Naive thymus-derived CD4-positive, alpha-beta T cell (primary cell): ENCODE measurements at places on chromosomes 7 and 10. TPM values are rescaled to one million over a fixed set of nuclear protein-coding genes. Genes with fewer than 3 reads are reported as not detected.

The PHKG1 gene
- 12.0 TPM for total RNA-seq

The LRRC4 gene
- not detected in 2 replicates for total RNA-seq

The LRRN3 gene
- total RNA-seq, result 288 TPM

DNA sequence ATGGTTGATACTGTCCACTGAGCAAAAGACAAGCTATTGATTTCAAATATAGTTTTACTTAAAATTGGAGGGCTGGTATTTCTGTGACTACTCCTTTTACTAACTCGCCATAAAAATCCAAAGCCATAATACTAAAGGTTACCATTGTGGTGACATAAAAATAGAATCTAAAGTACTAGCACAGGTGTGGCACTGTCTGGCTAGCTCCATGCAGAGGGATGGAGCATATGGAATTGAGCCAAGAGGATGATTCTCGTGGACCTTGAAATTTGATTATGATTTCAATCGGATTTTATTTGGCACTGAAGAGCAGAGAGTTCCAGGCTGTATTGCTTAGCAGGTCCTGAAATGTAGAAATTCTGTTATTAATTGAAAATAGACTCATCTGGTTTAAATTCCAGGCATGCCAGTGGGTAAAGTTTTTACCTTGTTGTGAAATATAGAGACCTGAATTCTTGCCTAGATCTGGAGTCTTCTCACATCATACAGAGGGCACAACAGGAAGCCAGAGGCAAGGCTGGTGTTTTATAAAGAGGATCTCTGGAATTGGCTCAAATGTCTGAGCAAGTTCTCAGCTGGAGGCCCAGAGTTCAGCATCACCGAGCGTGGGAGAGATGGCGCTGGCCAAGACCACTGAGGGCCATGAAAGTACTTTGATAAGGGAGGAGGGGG lies 29.9 kb upstream of the DLD start:
- H3K27me3 ChIP-seq, result no peaks in the 10 kb centered on the region
- DNase-seq, result no peak
- no peaks in the 10 kb centered on the region for H3K36me3 ChIP-seq

GRCh38 chr7:36309301-36309700 lies 80.4 kb upstream of the ANLN start:
- H3K27me3 ChIP-seq, result no peaks in the 10 kb centered on the region
- DNase-seq, result no peak
- no peaks in the 10 kb centered on the region for H3K4me1 ChIP-seq
- no peak overlapping the region for H3K27ac ChIP-seq
- no peaks in the 10 kb centered on the region for H3K36me3 ChIP-seq

GRCh38 chr10:3258394-3258793 lies 85.8 kb upstream of the PITRM1 start:
- H3K36me3 ChIP-seq, result no peaks in the 10 kb centered on the region
- DNase-seq, result no peak
- H3K4me1 ChIP-seq, result no peaks in the 10 kb centered on the region
- H3K27ac ChIP-seq, result no peak overlapping the region
- no peaks in the 10 kb centered on the region for H3K27me3 ChIP-seq

- no peak for DNase-seq
- H3K27me3 ChIP-seq, result no peaks in the 10 kb centered on the region
- H3K4me3 ChIP-seq, result no peak overlapping the region
- no peaks in the 10 kb centered on the region for H3K36me3 ChIP-seq
- no peaks in the 10 kb centered on the region for H3K4me1 ChIP-seq
These were observed 56.0 kb downstream of the PTPRN2 start for GRCh38 chr7:158531661-158532060.

DNA sequence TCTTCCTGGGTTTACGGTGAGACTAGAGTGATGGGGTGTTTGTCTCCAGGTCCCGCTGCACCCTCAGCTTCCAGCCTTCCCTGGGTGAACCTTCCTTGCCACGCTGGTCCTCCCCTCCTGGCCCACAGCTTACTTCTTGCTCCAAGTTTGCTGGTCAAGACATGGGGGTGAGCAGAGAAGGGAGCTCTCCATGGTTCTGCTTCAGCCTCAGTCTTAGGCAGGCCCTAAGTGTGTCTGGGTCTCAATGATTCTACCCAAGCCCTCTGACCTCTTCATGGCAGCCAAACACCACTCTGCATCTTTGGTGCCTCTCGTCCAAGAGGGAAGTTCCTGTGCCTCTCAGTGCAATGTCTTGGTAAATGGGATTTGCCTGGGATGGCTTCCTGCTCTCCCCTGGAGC lies 356.5 kb upstream of the KLF6 start:
- no peaks in the 10 kb centered on the region for H3K4me1 ChIP-seq
- H3K36me3 ChIP-seq, result no peaks in the 10 kb centered on the region
- H3K4me3 ChIP-seq, result no peak overlapping the region
- no peaks in the 10 kb centered on the region for H3K27me3 ChIP-seq
- no peak overlapping the region for H3K27ac ChIP-seq
- DNase-seq, result no peak

GRCh38 chr10:55277549-55277948 lies 476.5 kb upstream of the PCDH15 start:
- no peaks in the 10 kb centered on the region for H3K4me1 ChIP-seq
- DNase-seq, result no peak
- H3K4me3 ChIP-seq, result no peak overlapping the region

DNA sequence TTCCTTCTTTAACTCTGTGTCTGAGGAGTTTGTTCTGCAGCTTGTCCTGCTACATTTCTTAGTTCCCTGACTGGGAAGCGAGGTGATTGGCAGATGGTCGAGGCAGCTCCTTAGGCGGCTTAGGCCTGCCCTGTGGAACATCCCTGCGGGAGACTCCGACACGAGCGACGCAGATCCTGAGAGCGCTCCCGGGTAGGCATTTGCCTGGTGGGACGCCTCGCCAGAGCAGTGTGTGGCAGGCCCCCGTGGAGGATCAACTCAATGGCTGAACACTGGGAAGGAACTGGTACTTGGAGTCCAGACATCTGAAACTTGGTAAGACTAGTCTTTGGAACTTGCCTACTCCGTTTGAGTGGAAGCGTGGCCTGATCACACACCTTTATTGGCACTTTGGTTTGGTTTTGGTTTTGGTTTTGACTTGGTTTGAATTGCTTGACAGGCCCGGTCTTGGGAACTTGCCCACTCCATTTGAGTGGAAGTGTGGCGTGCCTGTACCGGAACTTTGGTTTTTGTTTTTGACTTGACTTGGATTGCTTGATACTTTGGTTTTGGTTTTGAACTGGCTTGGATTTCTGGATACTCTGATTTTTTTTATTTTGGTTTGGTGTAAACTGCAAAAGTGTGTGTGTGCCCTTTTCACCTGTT lies 42.6 kb downstream of the MAP3K8 start:
- no peak for DNase-seq
- H3K4me3 ChIP-seq, result no peak overlapping the region
- H3K27ac ChIP-seq, result no peak overlapping the region

- no peaks in the 10 kb centered on the region for H3K36me3 ChIP-seq
- no peak overlapping the region for H3K27ac ChIP-seq
These were observed 3.3 kb upstream of the PLXDC2 start for GRCh38 chr10:19812976-19813375.

GRCh38 chr7:134724606-134725005 lies 54.8 kb upstream of the CALD1 start:
- DNase-seq, result no peak
- no peak overlapping the region for H3K27ac ChIP-seq
- H3K36me3 ChIP-seq, result no peaks in the 10 kb centered on the region
- H3K27me3 ChIP-seq, result no peaks in the 10 kb centered on the region
- no peaks in the 10 kb centered on the region for H3K4me1 ChIP-seq
- no peak overlapping the region for H3K4me3 ChIP-seq

GRCh38 chr7:157224627-157225026 lies 85.9 kb downstream of the UBE3C start:
- no peak overlapping the region for H3K27ac ChIP-seq
- H3K36me3 ChIP-seq, result peaks cover 12% of the 10 kb centered on the region
- H3K27me3 ChIP-seq, result no peaks in the 10 kb centered on the region
- no peak overlapping the region for H3K4me3 ChIP-seq

DNA sequence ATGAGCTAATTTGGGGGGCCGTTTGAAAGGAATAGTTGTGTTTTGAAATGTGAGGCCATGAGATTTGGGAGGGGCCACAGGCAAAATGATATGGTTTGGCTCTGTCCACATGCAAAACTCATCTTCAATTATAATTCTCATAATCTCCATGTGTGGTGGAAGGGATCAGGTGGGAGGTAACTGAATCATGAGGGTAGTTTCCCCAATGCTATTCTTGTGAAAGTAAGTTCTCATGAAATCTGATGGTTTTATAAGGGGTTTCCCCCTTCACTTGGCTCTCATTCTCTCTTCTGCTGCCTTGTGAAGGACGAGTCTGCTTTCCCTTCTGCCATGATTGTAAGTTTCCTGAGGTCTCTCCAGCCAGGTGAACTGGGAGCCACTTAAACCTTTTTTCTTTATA lies 490.8 kb upstream of the GRM3 start:
- no peaks in the 10 kb centered on the region for H3K36me3 ChIP-seq
- no peaks in the 10 kb centered on the region for H3K4me1 ChIP-seq
- H3K27me3 ChIP-seq, result no peaks in the 10 kb centered on the region
- no peak overlapping the region for H3K4me3 ChIP-seq

DNA sequence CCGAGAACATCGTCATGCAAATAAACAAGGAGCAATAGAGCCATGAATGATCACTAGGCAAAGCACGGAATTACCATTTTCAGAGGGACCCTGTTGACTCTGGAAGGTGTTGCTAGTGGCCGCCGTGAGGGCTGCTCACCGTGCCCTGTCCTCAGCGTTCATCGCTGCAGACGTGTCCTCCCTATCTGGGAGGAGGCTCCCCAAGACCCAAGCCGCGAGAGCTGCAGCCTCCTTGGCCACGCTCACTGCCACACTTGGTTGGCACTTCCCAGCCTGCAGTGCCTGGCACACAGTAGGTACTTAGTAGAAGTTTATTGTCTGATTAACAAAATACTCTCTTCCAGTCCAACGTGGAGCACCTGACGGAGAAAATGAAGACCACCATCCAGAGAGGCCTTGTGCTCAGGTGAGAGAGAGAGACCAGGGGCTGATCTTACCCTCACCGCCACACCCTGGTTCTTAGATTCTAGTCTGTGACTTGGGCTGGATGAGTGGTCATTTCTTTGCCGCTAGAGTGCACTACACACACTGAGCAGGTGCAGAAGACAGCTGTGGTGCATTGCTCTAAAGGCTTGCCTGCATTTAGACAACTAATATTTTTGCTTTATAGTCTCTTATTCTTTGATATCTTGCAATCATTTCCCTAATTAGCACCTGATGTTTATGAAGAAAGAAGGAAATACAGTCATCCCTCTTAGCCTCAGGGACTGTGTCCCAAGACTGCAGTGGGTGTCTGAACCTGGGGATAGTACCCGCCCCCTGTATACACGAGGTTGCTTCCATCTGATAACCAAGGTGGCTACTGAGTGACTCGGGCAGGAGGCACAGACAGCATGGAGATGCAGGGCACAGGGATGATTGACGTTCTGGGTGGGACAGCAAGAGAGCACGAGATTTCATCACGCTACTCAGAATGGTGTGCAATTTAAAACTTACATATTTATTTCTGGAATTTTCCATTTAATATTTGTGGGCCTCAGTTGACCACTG lies 40.3 kb downstream of the PITRM1 start:
- peaks cover 83% of the 10 kb centered on the region for H3K36me3 ChIP-seq
- no peak overlapping the region for H3K27ac ChIP-seq
- no peak overlapping the region for H3K4me3 ChIP-seq
- no peaks in the 10 kb centered on the region for H3K4me1 ChIP-seq
- no peak for DNase-seq

DNA sequence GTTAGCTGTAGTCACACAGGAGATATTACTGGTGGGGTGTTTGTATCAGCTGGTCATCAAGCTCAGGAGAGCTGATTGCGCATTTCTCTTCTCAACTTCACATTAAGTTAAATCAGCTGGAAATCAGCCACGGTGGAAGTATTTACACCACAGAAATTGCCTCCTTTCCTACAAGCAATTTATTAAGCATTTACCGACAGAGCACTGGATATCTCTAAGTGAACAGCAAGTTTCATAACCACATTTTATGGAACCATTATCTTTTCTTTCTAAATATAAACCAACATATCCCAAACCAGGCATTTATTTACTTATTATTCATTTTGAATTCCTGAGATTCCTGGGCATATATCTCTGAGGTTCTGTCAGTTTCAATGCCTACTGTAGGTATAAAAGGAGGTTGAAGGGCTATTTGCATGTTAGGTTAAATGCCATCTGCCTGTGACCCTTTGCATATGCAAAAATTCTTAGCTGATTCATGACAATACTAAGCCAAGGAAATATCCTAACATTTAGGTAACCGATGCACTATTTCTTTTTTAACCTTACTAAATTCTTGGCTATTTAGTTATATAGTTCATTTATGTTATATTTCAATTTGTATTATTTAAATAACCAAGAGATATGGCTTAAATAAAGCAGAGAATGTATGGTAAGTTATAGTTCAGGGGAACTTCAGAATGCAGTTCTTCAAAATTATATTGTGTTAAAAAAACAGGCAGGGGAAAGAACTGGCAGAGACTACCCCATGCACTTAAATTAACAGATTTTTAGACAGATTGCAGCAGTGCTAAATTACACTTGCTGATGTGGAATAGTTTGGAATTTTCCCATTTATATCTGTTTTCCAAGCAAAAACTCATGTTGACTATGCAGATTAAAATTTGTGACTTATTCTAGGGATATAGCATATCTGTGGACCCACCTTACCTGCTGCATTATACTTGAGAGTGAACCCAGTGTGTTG lies 56.8 kb downstream of the DYNC1I1 start:
- H3K36me3 ChIP-seq, result no peaks in the 10 kb centered on the region
- DNase-seq, result no peak
- H3K27ac ChIP-seq, result no peak overlapping the region
- H3K27me3 ChIP-seq, result no peaks in the 10 kb centered on the region
- no peaks in the 10 kb centered on the region for H3K4me1 ChIP-seq

GRCh38 chr10:120477743-120478141 lies 20.7 kb downstream of the PLPP4 start:
- no peak for DNase-seq
- H3K27ac ChIP-seq, result no peak overlapping the region
- H3K4me3 ChIP-seq, result no peak overlapping the region
- no peaks in the 10 kb centered on the region for H3K4me1 ChIP-seq

- no peaks in the 10 kb centered on the region for H3K36me3 ChIP-seq
- no peaks in the 10 kb centered on the region for H3K4me1 ChIP-seq
- no peak overlapping the region for H3K4me3 ChIP-seq
- DNase-seq, result no peak
- H3K27ac ChIP-seq, result no peak overlapping the region
These were observed 1.7 kb upstream of the TMEM213 start for GRCh38 chr7:138796038-138796615.

DNA sequence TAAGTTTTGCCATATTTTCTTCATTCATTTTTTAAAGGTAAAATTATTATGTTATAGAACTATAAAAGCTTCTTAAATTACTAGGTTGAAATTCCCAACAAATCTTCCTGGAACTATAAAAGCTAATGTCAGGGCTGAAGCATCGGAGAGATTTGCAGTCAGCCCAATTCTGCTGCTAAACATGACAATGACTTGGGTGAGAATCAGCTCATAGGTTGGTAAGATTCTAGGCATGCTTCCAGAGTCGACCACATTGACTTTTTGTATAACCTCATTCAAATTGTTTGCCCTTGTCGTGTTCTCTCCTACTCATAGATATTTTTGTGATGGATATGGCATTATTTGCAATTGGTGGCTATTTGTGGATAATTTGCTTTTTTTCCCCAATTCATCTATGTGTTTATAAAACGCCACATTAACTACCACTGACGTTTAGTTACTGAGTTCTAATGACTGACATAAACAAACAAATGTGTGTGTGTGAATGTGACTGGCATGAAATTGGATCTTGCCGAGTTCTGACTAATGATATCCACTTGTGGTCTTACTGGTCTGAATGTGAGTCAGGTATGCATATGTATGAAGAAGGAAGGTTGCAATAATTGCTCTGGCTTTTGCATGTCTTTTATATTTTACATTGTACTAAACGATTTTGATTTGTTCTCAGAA lies 579.8 kb downstream of the PARD3 start:
- no peaks in the 10 kb centered on the region for H3K27me3 ChIP-seq
- H3K27ac ChIP-seq, result no peak overlapping the region
- DNase-seq, result no peak
- no peaks in the 10 kb centered on the region for H3K4me1 ChIP-seq
